NCI-H1436 (cell line): ENCODE measurements at places on chromosomes 6 and 20.
A peak's percentile ranks its signal among the peaks of the same experiment; 100 is the strongest.

DNA sequence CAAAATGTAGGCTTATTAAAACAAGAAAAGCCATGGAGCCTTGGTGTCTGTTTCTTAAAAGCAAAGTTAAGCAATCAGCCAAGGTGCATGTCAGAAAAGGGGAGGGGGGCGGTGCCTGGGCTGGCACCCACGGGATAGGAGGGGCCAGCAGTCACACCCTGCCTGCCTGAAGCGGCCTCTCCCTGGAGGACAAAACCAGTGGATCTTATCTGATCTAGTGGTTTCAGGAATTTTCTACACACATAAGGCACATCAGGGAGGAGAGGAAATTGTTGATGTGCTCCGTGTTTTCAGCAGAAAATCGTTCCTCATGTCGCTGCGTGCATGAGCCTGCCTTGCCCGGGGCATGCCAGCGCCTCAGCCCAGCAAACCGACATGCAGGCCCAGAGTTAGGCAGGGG, 276.4 kb downstream of the TAF4 start:
- no peak for DNase-seq

DNA sequence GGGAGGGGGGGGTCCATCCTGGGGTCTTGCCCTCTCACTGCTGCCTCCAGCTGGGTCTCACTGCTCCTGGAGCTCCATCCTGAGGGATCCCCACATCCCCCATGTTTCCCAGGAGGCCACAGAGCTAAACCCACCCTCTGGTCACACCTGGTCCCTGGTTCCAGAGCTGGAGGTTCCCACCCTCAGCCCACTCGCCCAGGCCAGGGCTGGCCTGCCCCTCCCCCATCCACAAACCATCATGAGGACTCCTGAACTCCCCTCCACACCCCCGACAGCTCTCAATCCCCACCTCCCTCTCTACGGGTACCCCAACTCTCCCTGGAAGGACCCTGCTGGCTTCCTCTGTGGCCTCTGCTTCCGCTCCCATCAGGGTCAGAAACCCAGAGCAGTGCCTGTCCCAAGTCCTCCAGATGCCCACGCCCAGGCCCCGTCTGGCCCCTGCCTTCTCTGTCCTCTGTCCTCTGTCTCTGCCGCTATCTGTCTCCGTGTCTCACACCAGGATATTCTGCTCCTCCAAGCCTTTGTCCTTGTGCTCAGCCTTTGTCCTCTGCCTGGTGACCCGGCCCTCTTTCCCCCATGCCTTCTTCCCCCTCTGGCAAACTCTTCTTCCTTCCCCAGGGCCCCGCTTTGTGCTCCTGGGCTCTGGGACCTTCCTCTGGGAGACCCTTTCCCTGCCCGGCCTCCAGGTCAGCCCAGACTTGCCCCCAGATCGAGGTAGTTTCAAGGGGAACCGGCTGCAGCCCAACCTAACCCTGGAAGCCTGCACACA, 74.0 kb downstream of the SRC start:
- DNase-seq, result no peak

GRCh38 chr6:712805-713204, 19.9 kb upstream of the EXOC2 start:
- DNase-seq, result no peak

GRCh38 chr6:95658886-95659285, 81.6 kb downstream of the MANEA start:
- DNase-seq, result peak; percentile 4

GRCh38 chr6:110181131-110182030, 1.2 kb downstream of the CDC40 start:
- DNase-seq, result no peak

- no peak for DNase-seq
Observed at GRCh38 chr20:45358282-45359068, 4.5 kb upstream of the SYS1 start.

DNA sequence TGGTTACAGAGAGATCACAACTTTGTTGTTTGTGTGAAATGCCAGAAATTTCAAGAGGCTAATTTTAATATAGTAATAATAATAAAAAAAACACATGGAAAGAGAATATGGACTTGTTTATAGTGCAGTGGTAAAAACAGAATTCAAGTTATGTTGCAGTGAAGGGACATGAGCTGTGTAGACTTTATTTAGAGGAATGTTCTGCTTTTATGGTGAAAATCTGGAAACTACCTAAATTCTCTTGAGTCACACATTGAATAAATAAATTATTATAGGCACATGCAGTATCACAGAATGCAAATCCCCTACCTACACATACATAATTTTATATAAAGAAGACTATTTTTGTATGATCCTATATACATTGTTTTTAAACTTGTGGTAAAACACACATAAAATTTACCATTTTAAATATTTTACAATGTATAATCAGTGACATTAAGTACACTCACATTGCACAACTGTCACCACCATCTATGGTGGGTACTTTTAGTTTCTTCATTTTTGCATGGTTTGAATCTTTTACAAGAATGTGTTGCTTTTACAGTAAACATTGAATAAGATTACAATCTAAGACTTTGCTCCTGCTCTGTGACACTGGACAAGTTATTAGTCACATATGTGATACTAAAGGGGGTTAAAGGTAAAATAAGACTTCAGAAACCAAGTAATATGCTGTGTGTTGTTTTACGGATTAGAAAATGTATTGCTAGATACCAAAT, 107.4 kb downstream of the B3GAT2 start:
- DNase-seq, result no peak
